Coronary artery (tissue), 2 donors: ENCODE measurements at places on chromosomes 2 and 18.

DNA sequence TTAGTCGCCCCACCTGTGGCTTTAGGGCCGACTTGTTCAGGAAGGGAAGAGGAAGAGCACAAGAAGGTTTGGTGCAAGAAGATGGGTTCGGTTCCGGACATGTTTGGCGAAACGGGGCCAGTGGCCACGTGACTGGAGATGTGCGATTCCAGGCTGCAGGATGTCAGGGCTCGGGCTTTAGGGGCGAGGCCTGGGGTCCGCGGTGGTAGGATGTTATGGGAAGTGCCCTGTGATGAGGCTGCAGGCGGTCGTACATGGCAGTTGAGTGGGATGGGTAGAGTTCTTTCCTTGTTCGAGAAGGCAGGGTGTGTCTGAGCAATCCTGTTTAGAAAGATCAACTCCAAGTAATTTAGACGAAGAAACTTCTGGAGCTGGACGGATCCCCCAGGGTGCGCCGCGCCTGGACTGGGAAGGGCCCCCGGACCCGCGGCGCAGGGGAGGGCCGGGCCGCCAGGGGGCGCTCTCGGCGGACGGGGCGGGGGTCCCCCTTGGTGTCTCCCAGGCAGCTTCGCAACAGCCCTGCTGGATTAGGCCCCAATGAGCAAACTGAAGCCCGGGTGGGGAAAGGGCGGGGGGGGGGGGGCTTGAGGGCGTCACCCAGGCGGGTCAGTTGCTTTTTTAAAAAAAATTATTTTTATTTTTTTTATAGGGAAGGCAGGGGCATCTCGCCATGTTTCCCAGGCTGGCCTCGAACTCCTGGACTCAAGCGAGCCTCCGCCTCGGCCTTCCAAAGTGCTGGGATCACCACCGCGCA, 17.2 kb upstream of the SDC1 start:
- DNase-seq = no peak

DNA sequence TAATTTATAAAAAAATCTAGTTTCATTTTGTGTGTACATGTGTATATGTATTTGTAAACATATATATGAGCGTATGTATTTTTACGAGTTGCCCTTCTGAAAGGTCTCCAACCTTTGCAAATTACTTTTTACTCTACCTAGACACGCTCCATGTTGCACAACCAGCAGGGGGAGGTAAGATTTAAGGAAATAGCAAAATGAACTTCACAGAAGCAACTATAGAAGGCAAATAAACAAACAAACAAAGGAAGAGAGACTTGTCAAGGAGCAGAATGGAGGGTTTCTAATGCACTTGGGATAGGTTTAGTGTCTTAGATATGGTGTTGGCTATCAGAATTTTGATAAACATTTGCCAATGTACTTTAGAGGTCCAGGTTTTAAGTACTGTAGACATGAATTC, 820.5 kb upstream of the POU3F3 start:
- no peak for DNase-seq

DNA sequence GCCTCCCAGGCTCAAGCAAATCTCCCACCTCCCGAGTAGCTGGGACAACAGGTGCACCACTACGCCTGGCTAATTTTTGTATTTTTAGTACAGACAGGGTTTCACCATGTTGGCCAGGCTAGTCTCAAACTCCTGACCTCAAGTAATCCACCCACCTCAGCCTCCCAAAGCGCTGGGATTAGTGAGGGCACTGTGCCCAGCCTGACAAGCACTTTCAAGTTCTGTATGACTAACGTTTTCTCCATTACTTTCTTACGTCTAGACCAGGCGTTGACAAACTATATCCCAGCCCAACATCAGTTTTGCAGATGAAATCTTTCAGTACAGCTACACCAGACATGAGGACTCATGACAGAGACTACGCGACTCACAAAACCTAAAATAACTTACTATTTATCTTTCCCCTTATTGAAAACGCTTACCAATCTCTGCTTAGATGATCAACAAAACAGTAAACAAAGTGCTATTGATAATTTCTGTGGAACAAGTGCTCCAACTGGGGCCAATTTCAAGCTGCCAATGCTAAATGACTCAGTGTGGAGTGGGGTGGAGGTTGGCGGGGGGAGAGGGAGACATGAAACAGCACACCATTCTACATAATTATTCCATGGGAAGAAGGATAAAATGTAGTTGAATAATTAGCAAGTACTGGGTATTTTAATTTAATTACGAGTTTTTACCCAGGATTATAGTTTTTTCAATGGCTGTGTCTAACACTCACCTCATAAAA, 59.1 kb downstream of the SAP130 start:
- DNase-seq = no peak

DNA sequence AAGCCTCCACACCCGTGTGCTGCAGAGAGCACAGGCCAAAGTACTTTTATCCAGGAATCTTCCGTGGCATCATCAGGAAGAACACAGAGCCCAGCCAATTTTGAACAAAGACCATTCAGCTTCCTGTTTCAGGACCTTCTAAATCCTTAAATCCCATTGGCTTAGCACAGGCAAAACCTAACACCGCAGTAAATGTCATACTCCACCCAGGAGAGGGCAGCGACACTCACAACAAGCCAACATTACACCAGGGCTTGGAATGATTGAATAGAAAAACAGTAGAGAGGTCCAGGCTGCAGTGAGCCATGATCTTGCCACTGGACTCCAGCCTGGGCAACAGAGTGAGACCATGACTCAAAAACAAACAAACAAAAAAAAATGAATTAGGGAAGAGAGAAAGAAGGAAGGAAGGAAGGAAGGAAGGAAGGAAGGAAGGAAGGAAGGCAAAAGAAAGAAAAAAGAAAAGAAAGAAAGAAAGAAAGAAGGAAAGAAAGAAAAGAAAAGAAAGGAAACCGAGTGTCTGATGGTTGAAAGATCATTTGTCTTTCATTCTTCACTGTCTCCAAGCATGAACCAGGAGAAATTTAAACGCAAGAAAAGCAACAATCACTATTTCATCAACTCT, 144.6 kb upstream of the SATB2 start:
- DNase-seq = no peak

DNA sequence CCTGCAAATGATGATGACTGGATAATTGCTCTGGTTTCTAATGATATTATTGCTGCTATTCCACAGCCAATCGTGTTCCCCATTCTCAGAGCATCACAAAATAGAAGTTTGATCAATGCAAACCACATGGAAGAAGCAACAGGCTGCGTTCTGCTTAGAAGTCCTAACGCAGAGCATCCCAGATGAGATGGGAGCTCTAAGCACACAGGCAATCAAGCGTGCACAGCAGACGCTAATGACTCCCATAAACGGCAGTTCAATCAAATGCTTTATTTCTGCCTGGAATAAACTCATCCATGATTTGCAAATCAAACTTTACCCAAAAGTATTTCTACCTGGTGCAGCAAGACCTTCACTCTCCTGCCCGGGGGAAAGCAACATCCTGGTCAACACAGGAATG, 304.2 kb downstream of the FBXO15 start:
- no peak for DNase-seq

GRCh38 chr2:71903841-71904240, 243.8 kb downstream of the CYP26B1 start:
- DNase-seq = no peak

GRCh38 chr2:204452464-204453023, 92.7 kb upstream of the PARD3B start:
- peak; percentile 76 for DNase-seq

GRCh38 chr2:30288561-30288960, 57.2 kb downstream of the LBH start:
- no peak for DNase-seq

DNA sequence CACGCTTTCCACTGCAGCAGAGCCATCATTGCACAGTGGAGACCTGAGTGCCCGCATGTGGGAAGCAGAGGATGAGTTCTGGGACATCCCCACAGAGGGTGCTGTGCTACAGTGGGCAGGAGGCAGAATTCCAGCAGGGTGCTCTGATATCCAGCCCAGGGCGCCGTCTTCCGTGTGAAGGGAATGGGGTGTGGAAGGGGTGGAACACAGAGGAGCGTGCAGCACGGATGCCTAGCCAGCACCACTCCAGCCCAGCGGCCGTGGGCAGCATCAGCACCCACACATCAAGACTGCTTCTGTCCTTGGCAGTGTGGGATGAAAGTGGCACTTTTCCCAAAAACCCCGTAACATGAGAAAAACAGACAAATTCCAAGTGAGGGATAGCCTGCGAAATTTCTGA, 134.3 kb downstream of the ZNF236 start:
- DNase-seq = no peak

DNA sequence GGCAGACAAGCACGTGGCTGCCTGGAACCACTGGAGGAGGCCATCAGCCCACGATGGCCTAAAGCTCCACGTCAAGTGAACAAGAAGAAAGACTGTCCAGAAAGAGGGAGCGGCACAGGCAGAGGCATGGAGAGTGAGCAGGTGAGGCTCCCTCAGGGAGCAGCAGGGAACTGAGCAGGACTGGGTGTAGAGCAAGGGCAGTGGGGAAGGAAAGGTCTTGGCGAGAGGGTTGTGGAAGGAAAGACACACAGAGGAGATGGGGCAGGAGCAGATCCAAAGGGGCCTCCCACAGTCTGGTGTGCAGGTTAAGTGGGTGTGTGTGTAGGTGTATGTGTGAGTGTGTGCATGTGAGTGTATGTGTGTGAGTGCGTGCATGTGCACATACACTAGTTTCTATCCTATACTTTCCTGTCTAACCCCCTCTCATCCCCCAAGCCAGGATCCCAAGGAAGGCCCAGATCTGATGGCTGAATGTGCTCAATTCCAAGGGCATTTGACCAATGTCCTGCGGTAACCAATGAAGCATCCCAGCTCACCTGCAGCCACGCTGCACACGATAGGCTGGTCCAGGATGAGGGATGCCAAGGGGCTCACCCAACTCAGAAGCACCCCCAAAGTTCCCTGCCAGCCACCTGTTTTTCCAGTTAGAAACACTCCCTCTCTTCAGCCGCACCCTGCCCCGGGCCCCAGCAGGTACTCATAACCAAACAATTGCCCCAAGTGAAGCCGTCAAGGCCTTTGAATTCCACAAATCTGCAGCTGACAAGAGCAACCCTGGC, 262.5 kb upstream of the RAB6C start:
- DNase-seq = no peak

GRCh38 chr2:204550751-204551511, 5.7 kb downstream of the PARD3B start:
- no peak for DNase-seq

DNA sequence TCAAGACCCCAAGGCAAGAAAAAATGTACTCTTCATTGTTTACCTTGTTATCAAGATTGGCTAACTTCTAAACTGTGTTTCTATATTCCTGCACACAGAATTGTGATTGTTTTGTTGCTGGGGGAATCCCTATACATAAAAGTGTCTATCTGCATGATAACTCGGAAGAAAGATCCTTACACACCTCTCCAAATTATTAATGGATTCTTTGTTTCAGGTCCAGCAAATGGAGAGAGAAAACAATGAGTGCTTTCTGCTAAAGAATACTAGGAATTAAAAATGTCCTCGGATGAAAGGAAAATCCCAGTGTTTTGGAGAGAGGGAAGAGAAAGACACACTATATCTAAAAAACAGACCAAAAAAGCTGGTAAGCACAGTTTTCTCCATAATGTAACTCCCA, 6.2 kb upstream of the DAPL1 start:
- no peak for DNase-seq

DNA sequence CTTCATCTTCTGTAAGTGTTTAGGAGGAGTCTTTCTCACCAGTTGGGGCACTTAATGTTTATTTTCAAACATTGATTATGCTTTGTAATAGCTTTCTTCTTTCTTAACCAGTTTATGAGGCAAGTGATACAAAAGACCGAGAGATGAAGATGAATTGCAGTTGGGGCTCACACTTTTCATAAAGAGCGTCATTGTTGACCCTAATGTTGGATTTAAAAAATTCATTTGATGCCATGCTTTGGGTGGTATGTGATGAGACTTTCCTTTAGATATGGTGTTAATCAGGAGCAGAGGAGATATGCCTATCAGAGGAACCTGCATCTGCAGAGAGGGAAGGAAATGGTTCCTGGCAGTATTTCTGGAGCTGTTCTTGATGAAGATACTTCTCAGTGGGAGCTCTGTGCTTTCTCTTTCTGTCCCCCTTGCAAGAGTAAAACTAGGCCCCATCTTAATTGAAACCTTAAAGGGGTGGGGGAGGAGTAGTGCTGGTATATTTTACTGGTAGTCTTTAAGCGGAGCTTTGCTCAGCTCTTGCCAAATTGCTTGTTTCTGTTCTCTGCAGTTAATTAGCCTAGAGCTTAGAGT, 2.3 kb downstream of the EML4 start:
- DNase-seq = no peak

- peak; percentile 45 for DNase-seq
These were observed 21.6 kb downstream of the LDLRAD4 start for GRCh38 chr18:13240060-13240725.

DNA sequence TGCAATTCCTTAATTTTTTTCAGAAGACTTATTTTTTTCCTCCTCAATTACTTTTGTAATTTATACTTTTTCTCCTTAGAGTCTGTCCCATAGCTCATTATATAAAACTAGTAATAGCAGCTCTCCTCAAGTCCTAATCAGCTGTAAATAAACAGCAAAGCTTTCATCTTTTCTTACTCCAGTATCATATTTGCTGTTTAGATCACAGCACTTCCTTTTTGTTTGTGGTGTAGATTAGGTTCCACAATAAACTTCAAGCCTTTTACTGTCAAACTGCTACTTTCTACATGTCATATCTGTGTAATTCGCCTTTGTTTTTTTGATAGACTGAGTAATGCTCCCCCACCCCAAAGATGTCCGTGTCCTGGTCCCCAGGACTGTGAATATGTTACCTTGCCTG, 25.5 kb downstream of the GCG start:
- DNase-seq = no peak

DNA sequence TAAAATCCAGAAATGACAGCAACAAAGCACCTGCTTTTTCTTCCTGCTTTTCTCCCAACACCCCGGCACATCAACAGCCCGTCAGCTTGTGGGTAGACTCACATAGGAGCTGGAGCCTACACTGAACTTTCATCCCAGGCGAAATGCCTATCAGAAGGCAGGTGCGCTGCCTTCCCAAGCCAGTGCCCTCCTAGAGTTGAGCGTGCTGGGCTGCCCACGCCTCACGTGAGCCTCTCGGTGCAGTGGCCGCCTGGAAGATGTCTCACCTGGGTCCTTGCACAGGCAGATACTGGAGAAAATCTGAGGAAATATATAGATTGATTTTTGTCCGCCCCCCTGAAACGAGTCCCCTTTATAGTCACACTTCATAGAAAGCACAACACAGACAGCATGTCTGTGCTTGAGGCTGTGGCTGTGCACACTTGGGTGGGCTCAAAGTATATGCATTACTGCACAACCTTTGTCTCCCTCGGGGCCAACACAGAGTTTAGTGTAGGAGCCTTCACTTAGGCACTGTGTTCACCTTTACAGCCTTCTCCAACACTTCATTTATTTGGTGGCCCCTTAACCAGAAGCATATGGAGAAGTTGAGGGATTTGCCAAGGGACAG, 112.5 kb downstream of the SMAD7 start:
- no peak for DNase-seq

DNA sequence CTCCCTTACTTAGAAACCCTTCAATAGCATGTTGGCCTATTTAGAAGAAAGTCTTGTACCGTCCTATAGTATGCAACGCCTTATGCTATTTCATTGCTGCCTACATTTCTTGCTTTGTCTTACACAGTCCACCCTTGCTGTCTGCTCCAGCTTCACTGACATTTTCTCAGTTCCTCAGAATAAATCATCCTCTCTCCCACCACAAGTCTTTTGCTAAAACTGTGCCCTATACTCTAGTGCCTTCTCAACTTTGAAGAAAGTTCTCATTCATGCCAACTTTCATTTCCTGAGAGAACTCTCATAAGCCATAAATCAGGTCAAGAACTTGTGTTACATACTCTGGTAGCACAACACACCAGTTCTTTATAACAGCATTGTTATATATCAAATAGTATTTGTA, 54.3 kb upstream of the COL3A1 start:
- DNase-seq = no peak
